ENCODE measurements at places on chromosomes 4 and X.

DNA sequence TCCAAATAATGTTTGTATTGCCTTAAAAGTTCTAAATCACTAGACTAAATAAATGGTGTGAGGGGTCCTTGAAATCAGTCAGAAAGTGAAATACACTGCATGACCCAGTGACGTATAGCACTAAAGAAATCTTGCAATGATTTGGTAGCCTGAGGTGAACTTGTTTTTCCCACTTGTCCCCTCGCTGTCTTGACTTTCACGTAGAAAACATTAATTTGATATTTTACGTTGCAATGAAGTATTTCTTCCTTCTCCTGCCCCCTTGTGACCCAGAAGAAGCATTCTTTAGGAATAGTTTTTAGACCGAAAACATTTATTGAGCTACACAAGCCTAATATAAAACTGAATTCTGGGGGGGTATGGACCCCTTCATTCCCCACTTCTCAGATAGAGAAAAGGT lies 3.7 kb downstream of the KLB start:
- DNase-seq, result no peak

- DNase-seq, result no peak
Observed at GRCh38 chrX:39261446-39262147, 460.3 kb downstream of the MID1IP1 start.

GRCh38 chr4:79833857-79834256 lies 239.2 kb downstream of the ANTXR2 start:
- no peak for DNase-seq

DNA sequence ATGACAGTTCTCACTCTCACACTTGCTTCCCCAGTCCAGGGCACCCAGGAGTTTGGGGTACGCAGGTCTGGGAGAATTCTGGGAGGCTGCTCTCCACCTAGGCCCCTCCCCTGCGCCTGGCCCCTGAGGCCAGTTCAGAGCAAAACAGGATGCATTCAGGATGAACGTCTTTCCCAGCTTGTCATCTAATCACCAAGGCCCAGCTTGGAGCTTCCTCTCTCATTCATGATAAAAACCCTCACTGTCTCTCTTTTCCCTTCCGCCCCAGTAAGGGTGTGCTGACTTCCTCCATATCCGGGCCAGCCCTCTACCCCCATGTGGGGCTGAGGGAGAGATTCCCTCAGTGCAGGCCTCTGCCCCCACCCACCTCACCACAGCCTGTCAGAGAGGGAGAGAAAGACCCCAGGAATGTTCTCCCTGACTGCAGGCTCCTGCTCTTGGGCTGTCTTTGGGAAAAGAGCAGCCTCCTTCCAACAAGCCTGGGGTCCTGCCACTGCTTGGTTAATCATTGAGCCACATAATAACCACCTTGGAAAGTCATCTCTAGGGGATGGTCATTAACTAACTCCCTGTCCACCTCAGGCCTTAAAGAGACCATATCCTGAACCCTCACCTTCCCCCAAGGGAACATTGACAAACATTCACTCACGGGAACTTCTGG lies 50.1 kb downstream of the STARD8 start:
- no peak for DNase-seq

- DNase-seq, result no peak
Observed at GRCh38 chr4:1506956-1507721, 100.9 kb upstream of the NKX1-1 start.

DNA sequence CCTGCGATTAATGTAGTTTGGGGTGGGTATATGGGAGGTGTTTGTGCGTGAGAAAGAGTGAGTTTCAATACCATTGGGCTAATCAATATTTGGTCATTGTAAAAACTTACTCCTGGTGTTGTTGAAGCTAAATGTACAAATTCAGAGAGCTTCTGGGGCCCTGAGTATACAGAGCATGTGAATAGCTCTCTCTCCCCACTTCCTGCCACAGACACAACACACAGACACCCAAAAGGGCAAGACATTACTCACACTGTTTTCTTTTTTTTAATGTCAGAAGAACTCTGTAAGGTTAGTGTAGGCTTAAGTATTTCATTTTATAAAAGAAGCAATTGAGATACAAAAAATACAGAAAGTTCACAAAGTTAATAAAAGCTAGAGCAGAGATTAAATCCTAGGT lies 151.3 kb upstream of the KCNIP4 start:
- DNase-seq, result no peak

DNA sequence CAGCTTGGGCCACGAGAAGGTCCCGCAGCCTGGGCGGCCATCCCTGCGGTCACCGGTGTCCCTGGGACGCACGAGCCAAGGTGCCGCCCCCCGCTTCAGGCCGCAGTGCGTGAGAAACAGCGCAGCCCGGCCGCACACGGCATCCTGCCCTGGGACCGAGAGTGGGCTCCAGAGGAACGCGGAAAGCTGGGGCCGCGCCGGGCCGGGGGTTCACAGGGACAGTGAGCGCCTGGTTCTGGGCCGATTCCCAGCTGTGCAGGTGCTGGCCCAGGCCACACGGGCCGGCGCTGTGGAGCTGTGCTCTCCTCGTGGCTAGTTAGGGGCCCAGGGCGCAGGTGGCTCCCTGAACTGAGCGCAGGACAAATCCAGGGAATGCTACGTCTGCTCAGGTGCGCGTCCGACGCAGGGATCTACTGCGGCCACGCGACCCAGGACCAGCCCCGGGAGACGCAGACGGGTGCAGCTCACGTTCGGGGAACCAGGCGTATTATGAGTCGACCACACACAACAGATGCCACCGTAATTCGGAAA lies 25.8 kb upstream of the GTPBP6 start:
- no peak for DNase-seq

- no peak for DNase-seq
Observed at GRCh38 chr4:88489100-88489761, 32.3 kb downstream of the HERC5 start.

GRCh38 chr4:38411981-38412536 lies 251.9 kb upstream of the KLF3 start:
- DNase-seq, result no peak

DNA sequence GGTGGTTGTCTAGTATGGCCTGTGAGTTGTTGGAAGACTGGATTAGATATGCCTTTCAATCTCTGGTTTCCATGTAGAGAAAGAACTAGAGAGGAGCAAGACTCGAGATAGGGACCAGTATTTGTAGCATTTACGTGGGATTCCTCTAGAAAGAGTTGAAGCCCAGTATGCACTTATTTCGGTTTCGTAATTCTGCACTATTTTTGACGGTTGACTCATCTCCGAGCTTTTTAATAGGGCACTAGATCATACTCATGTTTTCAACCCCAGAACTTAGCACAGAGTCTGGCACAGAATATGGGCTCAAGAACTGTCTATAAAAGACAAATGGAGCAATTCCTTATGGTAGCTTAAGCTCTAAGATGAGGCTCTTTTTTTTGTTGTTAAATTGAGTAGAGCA lies 15.7 kb downstream of the HELT start:
- DNase-seq, result no peak

DNA sequence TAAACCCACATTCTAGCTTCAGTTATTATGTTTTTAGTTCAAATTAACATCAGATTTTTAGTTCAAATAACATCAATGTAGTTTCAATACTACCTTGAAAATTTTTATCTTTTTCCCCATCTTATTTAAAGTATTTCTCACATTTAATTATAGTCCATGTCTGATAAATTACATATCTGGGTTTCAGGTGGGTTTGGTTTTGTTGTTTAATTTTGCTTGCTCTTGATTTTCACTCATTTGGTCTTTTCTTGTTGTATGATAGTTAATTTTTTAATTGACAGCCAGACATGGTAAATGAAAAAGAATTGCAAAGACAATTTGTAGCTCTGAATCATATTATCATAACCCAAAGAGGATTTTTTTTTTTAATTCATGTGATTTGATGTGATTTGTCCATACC lies 41.9 kb downstream of the GYG2 start:
- DNase-seq, result no peak

GRCh38 chr4:124423160-124423559 lies 289.4 kb downstream of the ANKRD50 start:
- DNase-seq, result no peak

- DNase-seq, result no peak
Observed at GRCh38 chrX:53486285-53486684, 52.1 kb upstream of the HSD17B10 start.

DNA sequence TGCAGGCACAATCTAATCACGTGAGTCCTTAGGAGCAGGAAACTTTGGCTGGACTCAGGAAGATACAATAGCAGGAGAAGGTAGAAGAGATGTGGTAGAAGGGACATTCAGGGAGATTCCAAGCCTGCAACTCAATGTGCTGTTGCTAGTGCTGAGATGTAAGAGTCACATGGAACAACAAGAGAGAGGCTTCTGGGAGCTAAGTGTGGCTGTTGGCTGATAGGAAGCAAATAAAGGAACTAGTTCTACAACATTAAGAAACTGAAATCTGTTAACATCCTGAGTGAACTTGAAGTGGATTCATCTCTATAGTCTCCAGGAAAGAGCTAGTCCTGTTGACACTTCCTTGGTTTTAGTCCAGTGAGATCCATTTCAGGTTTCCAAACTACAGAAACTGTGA lies 1207.4 kb downstream of the ADGRL3 start:
- DNase-seq, result no peak

GRCh38 chr4:6527259-6527658 lies 47.7 kb upstream of the MAN2B2 start:
- no peak for DNase-seq

GRCh38 chr4:1603413-1604135 lies 80.5 kb downstream of the FAM53A start:
- no peak for DNase-seq

DNA sequence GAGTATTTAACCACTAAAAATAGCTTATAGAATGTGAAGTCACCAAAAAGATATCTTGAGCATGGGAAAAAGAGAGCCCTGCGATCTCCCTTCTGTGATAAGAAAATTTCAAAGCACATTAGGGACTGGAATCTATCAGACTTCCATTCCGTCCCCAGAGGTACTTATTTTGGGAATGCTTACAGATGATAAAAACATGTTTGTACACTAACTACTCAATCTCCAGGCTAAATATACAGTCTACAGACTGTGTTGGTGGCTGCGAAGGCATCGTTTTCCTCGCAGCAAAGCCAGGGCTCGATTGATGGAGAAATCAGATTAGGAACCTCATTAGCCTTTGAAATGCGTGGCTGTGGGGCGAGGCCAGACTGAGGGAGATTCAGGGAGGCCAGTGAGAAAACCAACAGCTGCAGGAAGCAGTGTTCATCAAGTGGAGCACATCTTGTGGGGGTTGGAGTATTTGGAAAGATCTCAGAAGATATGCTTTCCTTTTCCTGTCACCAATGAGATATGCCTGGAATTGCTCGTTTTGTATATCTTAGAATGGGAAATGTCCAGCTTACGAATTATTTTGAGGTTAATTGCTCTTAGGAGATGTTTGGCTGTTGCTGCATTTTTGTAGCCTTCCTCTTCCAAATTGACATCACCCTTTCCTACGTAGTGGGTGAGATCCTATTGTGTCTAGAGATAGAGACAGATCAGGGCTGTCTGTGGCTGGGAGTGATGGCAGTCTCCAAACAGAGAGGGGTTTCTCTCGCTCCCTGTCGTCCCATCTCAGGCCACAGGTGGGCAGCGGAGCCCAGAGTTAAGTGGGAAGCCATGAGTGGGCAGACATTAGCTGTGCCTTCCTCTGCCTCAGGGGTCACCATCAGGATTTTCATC lies 224.9 kb upstream of the FAT1 start:
- no peak for DNase-seq

- DNase-seq, result no peak
Observed at GRCh38 chr4:112845386-112845785, 204.1 kb upstream of the ANK2 start.

DNA sequence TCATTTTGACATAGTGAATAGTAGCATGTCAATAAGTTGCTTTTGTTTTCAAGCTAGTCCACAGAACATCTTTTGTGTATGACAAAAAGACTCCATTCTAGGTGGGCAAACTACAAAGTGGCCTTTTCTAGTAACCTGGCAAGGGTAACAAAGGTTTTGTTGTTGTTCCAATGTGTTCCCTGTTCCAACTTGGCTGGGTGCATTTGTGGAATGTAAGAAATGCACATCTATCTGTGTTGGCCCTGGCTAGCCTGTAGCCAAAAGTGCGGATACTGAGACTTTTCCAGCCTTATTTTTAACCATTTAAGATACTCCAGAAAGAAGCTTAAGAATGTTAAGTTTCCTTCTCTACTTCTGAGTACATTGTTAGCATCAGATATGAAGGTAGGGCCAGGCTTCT lies 118.7 kb upstream of the CHRDL1 start:
- no peak for DNase-seq

DNA sequence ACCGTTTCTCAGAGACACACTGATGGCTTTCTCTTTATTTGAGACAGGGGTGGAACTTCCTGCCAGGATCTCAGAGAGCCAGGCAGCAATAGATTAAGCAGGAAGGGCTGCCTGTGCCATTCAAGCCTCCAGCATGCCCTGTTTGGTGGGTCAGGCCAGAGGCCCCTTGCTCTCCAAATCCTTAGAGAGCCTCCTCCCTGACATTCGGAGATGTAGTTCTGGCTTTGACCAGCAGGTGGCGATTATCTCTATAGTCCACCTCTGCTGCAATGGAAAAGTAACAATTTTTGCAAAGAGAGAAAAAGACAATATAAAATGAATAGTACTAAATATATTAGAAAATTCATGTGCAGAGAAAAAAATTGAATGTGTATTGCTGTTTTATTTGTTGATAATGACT lies 93.9 kb downstream of the NXF2B start:
- no peak for DNase-seq

GRCh38 chr4:163048447-163048846 lies 118.2 kb downstream of the NAF1 start:
- DNase-seq, result no peak

DNA sequence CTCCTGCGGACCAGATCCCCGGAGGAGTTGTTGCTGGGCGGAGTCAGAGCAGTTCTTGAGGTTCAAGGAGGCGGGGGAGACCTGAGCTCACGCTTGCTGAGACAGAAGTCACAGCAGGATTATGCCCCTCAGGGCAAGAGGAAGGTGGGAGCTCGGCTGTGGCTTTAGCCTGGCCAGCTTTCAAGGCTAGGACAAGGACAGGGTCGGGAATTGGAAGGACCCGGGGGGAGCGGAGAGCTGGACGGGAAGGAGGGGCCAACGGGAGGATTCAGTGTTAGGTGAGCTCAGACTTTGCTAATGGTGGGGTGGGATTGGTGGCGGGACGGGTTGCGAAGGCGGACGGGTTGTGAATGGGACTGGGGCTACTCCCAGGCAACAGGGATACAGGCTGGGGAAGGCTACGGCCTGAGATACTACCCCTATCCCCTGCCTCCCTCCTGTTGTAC lies at the start of gene RIBC1:
Gene RIBC1, plus strand, starts transcription at position 13 of the 446 bp plus-strand sequence. CDS start 3,404 bp downstream, outside the sequence.
- no peak for DNase-seq

DNA sequence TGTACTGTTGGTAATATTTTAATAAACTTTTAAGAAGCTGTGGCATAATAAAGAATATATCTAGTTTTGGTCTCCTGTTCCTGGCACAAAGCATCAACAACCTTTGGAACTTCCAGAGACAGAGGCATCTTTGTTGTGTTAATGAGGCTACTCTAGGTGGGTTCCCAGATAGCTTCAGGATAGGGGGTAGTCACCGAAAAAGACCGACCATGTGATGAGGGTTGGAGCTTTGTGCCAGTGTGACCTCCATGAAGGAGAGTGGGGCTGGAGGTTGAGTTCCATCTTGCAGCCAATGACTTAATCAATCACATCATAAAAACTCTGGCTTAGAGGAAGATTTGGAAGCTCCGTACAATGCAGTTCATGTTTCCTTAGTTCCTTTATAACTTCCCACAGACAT lies 9.9 kb downstream of the PPAT start:
- DNase-seq, result no peak

Data from activated gamma-delta T cell (primary cell).